IPS DF 19.7 (cell line): ENCODE measurements at places on chromosomes 12 and 14.

- no peak for DNase-seq
These were observed 8.6 kb downstream of the PDE3A start for GRCh38 chr12:20376984-20377383.

- DNase-seq, result no peak
These were observed 17.2 kb downstream of the FRMD6 start for GRCh38 chr14:51668870-51669269.

DNA sequence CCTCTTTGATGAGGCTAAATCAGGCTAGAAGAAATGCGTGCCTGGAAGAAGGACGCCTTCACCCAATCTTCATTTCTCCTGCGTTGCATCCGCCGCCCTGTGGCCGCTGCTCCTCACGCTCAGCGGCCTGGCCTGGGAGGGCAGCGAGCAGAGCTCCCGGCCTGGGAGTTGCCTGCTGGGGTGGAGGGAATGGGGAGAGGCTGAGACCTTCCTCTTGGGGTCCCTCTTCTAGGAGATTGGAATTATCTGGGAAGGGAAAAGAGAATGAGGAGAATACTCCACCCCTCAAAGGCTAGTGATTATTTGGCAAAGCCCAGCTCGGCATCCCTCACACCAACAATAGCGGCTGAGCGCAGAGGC, 2.4 kb upstream of the HOXC12 start:
- DNase-seq, result no peak

DNA sequence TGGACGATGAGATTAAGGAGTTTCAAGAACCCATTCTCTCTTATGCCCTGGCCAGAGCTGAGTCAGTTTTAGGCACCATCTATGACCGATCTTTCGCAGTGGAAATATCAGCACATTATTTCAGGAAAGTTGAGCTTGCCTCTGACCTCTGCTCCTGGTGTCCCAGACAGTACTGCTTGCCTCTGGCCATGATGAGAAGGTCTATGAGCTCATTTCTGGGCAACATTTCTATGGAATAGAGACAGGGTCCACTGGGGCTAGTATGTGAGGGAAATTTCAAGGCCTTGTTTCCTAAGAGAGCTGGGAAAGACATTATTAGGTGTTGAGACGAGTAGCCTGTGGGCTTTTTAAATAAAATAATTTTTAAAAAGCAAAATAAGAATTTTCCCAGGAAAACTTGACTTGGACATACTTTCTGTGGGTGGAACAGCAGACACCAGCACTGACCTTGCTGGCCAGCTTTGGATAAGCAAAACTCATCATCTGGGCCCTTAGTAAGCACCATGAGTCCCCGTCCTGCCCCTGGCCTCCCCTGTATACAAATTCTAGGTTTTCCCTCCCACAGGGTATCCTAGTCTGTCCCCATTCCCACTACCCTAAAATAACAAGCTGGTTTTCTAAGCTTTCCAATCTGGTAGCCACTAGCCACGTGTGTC, 43.4 kb downstream of the DIO2 start:
- no peak for DNase-seq

DNA sequence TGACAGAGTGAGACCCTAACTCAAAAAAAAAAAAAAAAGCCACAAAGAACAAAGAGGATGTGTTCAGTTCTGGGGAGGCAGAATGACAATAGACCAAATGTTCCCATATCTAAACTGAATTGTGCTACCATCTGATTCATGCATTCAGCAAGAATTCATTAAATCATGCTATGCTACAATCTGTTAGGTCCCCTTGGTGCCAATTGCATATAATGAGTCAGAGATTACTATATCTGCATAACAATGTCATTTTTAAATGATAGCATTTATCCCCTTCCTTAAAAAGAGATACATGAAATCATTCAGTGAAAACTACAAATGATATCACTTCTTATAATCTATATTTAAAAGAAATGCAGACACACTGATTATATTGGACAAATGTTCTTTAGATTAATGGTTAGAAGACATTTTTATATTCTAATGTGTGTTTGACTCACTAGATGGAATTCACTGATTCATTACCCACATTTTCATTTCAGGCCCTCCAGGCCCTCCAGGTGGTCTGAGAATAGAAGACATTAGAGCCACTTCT, 207.6 kb upstream of the PDZRN4 start:
- DNase-seq, result no peak

DNA sequence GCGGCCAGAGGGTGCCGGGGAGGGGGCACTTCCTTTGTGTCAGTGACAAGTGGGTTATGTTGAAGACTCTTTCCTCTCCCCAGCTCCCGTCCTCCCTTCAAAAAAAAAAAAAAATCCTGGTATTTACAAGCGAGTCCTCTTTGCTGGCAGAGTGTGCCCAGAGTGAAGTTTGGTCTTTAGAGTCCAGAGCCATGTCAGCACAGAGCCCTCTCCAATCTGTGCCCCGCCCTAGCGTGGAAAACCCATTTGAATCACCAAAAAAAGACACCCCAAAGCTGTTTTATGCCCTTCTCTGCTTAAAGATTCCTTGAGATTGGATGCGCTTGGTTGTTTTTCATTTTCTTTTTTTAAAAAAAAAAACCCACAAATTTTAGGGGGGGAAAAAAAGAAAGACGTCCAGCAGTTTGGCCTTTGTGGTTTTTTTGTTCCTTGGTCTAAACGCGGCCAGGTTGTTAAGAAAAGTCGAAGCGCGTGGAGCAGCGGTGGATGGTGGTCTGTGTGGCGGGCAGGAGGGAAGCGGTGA, 3.3 kb downstream of the NKX2-1 start:
- DNase-seq, result no peak

DNA sequence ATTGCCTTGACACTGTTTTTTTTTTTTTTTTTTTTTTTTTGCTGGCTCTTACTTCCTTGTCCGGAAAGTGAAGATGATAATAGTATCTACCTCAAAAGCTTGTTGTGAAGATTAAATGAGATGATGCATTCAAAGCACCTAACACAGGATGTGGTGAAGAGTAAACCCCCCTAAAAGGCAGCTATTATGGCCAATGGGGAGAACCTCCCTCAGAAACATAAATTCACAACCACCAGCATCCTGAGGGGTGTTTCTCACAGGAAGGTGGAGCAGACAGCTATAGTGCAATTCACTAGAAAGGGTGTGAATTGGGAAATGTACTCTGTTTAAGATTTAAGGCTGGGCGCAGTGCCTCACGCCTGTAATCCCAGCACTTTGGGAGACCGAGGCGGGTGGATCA, 85.4 kb upstream of the CRY1 start:
- no peak for DNase-seq

GRCh38 chr12:78571953-78572352, 292.6 kb upstream of the SYT1 start:
- DNase-seq, result no peak

- no peak for DNase-seq
These were observed 230.6 kb downstream of the KSR2 start for GRCh38 chr12:117738233-117738632.

GRCh38 chr12:50074936-50075807, 10.0 kb upstream of the SMARCD1 start:
- DNase-seq, result no peak

- DNase-seq, result no peak
These were observed 111.9 kb downstream of the PAX9 start for GRCh38 chr14:36773558-36773957.

GRCh38 chr12:46722394-46723185, 103.2 kb downstream of the SLC38A4 start:
- no peak for DNase-seq

- DNase-seq, result no peak
These were observed 17.7 kb upstream of the HNF1A start for GRCh38 chr12:120960657-120961056.

DNA sequence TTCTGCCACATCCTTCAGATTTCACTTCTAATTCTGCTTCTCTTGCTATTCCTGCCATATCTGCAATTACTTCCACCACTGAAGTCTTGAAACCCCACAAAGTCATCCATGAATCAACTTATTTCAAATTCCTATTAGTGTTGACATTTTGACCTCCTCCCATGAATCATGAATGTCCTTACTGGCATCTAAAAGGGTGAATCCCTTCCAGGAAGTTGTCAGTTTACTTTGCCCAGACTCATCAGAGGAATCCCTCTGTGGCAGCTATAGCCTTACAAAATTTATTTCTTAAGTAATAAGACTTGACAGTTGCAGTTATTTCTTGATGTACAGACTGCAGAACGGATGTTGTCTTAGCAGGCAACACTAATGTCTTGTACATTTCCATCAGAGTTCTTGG, 162.9 kb downstream of the PCNX1 start:
- no peak for DNase-seq
